T47D (cell line): ENCODE measurements at places on chromosomes 6 and 20.

- DNase-seq: no peak
Observed at GRCh38 chr20:404088-404487, 4.0 kb upstream of the RBCK1 start.

DNA sequence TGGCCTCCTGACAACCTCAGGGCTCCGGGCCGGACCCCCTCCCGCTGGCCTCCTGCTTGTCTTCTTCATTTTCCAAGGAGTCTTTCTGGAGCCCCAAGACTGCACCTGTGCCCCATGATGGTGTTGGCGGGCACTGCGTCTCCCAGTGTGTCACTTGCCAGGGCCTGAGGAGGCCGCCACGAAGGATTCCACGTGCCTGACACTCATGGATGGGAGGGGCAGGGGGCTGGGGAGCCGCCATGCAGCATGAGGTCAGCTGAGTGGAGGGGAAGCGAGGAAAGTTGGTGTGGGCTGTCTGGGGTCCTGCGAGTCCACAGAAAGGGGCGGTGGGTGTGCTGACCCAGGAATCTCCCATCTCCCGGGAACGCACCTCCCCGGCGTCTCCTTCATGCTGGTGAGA lies 165.7 kb downstream of the SMOC2 start:
- no peak for DNase-seq

DNA sequence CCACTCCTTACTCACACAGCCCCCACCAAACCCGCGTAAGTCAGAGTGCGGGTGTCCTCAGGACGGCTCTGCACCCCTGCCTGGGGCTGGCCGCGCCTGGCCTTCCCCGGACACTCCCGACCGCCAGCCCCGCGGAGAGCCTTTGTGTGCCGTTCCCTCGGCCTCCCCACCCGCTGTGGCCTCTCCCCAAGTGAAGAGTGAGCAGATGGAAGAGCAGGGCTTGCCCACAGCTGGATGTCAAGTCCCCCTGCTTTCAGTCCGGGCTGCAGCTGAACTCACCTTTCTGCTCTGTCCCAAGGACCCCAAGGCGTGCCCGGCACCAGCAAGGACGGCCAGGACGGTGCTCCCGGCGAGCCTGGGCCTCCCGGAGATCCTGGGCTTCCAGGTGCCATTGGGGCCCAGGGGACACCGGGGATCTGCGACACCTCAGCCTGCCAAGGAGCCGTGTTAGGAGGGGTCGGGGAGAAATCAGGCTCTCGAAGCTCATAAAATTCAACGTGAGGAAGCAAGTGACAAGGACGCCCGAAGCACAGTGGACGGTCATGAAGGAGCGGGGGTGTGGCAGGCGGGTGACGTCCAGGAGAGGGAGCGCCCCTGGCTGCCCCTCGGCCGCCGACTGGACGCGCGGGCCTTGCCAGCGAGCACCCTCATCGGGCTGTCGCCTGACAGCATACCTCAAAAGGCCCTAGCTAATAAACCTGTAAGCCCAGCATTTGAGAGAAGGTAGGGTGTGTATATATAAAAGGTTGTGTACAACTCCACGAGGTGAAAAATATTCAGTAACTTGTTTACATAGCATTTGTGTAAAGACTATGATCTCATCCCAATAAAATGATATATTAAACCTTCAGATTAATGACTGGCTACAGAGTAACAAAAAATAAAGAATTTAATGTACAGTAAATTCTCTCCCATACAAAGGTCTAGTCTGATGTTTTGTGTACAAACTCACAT lies 21.1 kb downstream of the TCFL5 start:
- DNase-seq: no peak

DNA sequence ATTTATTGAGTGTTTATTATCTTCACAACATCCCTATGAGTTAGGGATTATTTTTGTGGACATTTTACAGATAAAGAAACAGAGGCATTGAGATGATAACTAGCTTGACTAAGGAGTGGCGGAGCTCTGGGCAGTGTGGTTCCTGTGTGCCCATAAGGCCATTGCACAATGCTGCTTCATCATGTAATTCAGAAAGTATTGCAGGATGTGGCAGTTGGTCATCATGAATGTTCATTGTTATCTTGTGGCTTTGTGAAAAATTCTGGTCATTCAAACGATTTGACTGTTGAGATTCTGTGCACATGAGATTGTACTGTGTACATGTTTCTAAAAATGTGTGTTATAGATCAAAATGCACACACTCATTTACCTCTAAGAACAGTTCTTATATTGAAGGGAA lies 150.8 kb downstream of the ESR1 start:
- no peak for DNase-seq

- DNase-seq: no peak
Observed at GRCh38 chr6:414447-414846, 22.9 kb downstream of the IRF4 start.

GRCh38 chr6:158058171-158058651 lies 76.5 kb downstream of the SYNJ2 start:
- DNase-seq: no peak

- DNase-seq: no peak
Observed at GRCh38 chr20:20404633-20405032, 36.7 kb downstream of the INSM1 start.

DNA sequence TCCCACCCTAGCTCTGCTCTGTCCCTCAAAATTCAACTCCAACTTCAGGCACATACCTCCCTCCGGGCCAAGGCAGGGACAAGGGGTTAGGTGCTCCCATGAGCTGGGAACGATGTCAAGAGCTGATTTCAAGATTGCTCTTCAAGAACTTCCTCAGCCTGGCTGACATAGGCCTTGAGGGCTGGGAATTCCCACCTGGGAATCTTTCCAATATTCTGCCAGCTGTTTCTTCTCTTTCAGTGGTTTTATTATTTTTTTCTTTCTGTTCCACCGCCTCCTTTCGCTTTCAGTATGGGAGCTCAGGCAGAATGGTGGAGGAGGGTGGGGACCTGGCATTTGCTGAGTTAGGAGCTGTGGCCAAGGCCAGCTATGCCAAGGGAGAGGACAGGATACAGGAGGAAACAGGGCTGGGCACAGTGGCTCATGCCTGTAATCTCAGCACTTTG lies 33.7 kb downstream of the SRSF3 start:
- DNase-seq: no peak

DNA sequence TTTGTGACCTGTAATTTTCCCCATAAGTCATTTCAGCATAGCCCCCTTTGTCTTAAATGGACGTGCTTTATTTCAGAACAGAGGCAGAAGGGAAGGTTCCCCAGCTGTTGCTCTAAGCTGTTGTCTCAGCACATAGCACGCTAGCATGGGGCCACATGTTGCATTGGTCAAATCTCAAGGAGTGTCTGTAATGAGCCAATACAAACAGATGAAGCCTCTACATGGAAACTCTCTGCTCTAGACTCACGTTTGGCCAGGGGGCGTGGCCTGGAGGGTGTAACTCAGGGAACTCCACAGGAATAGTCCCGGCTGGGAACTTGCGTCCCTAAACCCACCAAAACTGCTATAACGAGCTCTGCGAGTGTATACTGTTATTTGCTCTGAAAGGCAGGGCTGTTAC lies 35.2 kb upstream of the SLC22A2 start:
- DNase-seq: no peak

GRCh38 chr20:434661-435419 lies 26.7 kb downstream of the RBCK1 start:
- no peak for DNase-seq

GRCh38 chr20:58699623-58700107 lies 7.1 kb downstream of the NPEPL1 start:
- no peak for DNase-seq

- DNase-seq: no peak
Observed at GRCh38 chr6:54193560-54193959, 82.3 kb downstream of the MLIP start.

- no peak for DNase-seq
Observed at GRCh38 chr20:53533500-53533899, 60.1 kb downstream of the ZNF217 start.

GRCh38 chr6:168377484-168377855 lies 57.9 kb upstream of the DACT2 start:
- DNase-seq: no peak

GRCh38 chr6:88870717-88871330 lies 92.6 kb downstream of the RNGTT start:
- peak; percentile 6 for DNase-seq

DNA sequence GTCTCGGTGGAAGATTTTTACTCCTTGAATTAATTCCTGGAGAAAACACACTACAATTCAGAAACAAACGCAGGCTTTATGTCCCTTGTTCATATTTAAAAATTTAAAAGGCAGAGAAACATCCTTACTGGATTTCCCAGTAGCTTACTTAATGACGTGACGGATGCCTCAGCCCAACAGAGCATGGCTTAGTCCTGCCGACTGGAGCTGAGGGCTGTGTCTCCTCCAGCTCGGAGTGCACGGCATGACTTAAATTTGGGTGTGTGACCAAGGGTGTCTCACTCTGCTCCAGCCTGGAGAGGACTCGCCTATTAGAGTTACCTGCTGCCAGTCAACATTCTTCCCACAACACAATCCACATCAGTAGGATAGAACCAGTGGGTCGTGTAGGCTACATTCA lies 107.1 kb downstream of the PSMB1 start:
- DNase-seq: no peak

GRCh38 chr20:59159493-59160376 lies 3.9 kb upstream of the ZNF831 start:
- DNase-seq: peak; percentile 32

- DNase-seq: no peak
Observed at GRCh38 chr20:51906679-51907078, 104.4 kb upstream of the SALL4 start.

DNA sequence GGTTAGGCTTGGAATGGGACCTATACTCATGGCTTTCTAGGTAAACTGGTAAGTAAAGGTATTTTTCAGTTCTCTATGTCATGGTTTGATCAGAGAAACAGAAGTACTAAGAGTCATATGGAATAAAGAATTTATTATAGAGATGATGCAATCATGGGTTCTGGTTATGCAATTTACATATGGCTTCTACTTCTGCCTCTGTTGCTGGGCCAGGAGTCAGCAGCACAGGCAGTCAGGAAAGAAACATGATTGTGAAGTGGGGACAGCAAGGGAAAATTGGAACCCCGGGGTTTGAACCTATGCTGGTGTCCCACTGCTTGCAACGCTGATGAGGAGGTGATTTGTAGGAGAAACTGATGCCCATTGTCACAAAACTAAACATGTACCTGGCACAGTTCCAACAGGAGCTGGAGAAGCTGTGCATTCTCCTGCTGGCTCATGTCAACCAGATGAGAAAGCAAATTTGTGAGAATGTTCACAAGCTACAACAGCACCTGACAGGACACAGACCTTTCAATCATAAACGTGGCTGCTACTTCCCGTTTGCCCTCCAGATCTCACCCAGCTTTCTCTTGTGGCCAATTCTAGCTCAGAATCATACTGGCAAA lies 887.1 kb downstream of the TFAP2A start:
- no peak for DNase-seq

GRCh38 chr20:59575653-59576052 lies 28.7 kb upstream of the PHACTR3 start:
- no peak for DNase-seq

DNA sequence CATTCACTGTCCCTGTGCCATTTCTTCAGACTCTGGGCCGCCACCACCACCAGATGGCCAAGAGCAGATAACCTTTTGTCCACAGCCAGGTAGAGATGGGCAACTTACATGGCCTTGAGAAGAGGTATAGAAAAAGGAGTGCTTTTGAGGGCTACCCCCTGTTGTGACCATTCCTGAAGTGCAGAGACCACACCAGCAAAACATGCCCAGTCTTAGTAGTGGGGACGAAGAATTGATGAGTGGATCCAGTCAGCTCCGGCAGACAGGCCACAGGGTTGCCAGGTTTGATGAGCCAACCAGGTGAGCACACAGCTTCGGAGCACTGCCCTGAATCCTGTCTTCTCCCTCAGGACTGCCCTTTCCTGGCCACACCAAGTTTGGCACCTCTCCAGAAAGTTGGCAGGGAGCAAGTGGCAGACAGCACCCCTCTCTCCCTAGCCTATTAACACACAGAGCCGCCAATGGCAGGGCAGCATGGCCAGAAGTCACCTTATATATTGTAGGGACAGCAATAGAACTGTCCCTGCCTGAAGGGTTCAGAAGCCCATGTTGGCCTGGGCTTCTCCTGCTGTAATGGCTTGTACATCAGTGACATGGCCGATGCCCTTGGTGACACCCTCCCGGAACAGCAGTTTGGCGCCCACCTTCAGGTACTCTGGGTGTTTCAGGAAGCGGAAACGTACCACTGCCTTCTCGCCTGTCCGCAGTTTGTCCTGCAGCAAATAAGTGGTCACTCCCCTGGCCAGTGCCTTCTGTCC lies 7.8 kb downstream of the GTPBP2 start:
- no peak for DNase-seq

DNA sequence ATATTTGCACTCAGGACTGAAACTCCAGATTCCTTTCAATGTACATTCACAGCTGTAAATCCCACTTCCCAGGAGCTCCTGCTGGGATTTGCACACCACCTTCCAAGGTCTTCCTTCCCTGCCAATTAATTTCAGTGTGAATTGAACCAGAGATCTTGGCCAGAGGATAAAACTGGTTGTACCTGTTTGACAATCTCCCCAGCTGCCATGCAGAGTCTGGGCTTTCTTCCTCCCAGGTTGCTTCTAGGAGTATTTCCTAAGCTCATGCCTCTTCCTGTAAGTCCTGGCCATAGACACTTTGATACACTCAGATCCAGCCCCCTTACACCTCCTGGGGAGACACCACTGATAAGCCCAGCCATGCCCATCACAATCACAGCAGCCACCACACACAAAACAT lies 15.6 kb downstream of the MAFB start:
- peak; percentile 56 for DNase-seq

GRCh38 chr6:3742426-3743344 lies 8.8 kb downstream of the PXDC1 start:
- peak; percentile 69 for DNase-seq

GRCh38 chr6:149898966-149899365 lies 1.1 kb upstream of the RAET1E start:
- no peak for DNase-seq

DNA sequence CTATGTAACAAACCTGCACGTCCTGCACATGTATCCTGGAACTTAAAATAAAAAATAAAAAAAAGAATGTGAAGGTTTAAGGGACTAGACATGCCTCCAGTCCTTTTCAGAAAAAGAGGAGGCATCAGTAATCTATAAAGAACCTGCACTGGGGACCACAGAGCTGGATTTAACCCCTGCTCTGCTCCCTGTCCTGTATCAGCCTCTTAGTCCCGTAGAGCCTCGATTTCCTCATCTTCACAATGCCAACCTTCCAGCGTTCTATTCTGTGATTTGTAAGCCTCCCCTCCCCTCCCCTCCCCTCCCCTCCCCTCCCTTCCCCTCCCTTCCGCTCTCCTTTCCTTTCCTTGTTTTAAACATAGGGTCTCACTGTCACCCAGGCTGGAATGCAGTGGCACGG lies 31.1 kb upstream of the TMEM181 start:
- DNase-seq: no peak

GRCh38 chr20:44460795-44461141 lies 14.9 kb upstream of the TTPAL start:
- peak; percentile 55 for DNase-seq

DNA sequence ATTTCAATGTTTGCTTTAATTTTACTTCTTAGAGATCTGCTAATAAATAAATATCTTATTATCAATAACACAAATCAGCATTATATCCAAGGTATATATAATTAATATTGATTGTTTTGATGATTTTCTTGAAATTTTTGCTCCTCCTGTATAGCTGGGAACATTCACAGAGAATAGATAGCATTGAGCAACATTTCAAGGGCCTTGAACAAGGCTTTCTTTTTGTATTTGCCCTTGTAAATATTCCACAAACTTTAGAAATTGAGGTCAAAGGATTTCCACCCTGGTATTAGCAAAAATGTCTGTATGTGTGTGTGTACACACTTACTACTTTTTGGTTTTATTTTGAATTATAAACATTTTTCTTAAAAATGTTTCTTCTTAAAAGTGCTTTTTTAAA lies 205.6 kb downstream of the EYA4 start:
- DNase-seq: no peak
